ENCODE measurements at places on chromosomes 7 and 10.

DNA sequence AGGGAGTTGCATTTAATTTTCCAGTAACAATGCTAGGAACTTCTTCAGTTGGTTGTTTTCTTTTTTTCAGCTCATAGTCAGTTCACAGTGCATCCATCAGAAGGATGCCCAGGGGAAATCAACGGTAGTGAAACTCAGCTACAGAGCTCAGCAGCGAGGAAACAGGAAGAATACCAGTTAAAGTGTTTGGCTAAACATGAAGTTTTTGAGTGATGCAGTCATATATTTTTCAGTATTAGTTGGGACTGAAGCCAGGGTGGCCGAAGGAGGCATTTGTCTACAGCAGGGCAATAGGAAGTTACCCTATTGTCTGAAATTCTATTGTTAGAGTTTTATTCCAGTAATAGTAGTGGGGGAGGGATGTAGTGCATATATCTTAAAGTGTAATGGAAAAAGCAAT, 45.3 kb upstream of the MALRD1 start:
- no peak for DNase-seq

DNA sequence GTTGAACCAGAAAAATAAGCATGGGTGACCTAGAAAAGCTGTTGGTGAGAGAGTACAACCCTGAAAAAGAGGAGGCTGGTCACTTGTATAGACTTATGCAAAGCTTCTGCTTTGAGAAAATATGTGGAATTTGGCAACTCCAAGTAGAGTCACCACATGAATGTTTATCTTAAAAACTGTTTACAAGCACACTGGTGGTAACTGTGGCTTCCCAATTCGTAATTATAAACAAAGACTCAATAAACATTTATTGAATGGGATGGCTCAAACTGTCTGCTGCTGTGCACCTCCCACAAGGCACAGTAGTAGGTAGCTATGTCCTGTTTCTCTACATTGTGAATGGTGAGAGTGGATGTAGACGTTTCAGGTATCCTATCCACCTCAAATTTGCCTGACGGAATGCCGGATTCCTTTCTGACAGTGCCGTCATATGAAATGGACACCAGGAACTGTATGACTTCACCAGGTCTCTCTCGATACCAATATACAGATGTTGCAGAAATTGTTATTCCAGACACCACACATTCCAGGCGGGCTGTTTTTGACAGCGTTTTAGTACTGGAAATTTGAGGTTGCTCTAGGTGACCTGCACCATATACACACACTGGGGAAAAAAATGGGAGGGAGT, 43.4 kb upstream of the TARP start:
- no peak for DNase-seq

DNA sequence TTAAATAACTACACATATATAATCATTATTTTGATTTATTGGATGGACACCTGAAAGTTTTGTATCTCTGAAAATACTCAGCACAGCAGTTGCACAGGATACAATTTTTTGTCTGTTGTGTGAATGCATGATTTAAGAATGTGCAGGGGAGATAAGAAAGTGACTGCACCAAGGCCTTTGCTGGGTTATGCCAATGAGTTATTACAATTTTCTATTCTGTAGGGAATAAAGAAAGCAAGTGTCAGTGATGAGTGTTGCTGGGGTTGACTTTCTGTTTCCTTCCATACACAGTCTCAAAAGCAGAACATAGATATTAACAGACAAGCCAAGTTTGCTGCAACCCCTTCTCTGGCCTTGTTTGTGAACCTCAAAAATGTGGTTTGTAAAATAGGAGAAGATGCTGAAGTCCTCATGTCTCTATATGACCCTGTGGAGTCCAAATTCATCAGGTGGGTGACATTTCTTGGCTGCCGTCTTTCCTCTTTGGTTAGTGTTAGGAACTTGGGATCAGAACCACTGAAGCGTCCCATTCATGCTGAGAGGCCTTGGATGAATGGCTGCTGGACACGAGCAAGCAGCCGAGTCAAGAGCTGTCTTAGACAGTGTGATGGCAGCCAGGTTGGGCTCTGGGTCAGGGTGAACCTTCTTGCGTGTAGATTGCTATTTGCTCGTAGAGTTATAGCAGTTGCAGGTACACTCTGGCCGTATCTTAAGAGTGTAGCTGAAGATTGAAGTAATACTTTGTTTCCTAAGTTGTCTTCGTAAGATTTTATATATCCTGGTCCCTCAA, 92.8 kb downstream of the DOCK1 start:
- no peak for DNase-seq

- peak; percentile 46 for DNase-seq
These were observed 79.9 kb downstream of the ZMIZ1 start for GRCh38 chr10:79148452-79149344.

DNA sequence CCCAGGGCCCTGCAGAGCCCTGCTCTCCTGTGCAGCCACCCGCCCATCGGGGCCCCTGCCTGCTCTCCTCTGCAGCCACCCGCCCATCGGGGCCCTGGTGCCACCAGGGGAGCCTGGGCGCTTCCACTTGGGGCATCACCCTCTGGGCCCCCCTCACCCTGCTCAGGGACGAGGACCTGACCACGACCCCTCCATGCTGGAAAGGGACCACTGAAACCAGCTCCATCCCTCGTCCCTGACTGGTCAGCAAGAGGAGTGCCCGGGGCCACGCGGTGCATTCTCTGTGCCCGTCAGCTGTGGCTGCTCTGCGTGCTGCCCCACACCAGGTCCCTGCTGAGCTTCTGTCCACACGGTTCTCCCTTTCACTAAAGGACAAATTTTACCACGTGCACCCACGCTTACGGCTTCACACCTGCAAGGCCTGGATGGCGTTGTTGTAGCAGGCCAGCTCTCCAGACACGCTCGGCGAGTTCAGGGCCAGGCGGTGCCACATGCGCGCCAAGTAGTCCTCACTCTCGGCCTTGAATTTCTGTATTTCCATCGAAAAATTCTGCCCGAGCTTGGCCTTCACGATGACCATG, 57.6 kb downstream of the CFAP46 start:
- DNase-seq, result no peak

All from hepatocyte (in vitro differentiated cells).